ENCODE measurements at places on chromosomes 7 and 10.

- DNase-seq, result no peak
Observed at GRCh38 chr7:1539882-1540775, 9.6 kb downstream of the MAFK start.

GRCh38 chr7:158777793-158778192 is 51.5 kb downstream of the ESYT2 start:
- DNase-seq, result no peak

GRCh38 chr7:152501506-152501905 is 65.7 kb upstream of the KMT2C start:
- no peak for DNase-seq

DNA sequence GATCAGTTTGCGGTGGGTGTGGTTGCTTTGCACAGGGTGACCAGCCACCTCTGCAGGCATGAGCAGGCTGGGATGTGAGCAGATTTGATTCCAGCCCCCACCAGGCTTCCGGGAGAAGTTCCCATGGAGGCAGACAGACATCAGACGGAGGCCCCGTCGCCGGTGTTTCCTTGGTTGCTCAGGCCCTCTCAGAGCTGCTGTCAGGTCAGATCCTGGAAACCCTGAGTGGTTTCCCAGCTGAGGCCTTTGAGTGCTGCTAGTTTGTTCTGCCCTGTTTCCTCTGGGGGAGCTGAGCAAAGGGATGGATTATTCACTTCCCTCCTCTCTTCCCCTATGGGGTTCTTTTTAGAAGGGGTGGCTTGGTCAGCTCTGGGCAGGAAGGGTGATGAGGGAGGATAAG is 62.2 kb downstream of the FAM241B start:
- no peak for DNase-seq

- DNase-seq, result no peak
Observed at GRCh38 chr10:7383442-7383841, 27.4 kb downstream of the SFMBT2 start.

GRCh38 chr10:5895804-5896203 is 5.8 kb downstream of the FBH1 start:
- DNase-seq, result no peak

GRCh38 chr7:111532625-111533024 is 29.7 kb downstream of the IMMP2L start:
- DNase-seq, result peak; percentile 30

DNA sequence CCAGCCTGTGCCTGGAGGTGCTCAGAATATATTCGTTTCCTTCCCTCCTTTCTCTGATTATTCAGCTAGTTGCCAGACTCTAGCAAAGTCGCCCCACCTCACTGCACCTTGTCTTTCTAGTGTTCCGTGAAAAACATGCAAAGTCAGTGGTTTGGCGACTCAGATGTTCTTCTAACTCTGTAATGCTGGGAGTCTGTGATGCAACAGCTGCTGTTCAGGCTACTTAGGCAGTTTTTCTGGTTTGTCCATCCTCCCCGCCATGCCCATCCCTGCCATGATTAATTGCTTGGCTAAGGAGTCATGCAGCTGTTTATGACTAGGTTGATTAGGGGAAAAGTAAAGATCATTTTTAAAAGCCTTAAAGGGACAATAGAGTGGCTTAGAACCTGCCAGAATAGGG is 99.4 kb downstream of the MTPN start:
- DNase-seq, result no peak

DNA sequence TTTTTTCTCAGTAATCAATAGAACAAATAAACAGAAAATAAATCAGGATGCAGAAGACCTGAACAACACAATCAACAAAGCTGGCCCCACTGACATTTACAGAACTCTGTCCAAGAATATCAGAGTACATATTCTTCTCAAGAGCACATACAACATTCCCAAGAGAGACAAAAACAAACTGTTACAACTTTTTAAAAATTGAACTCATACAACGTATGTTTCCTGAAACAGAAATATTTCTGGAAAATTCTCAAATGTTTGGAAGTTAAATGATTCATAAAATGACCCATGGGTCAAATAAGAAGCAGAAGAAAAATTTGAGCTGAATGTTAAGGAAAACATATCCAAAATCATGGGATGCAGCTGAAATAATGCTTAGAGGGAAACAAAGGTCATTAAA is 93.9 kb upstream of the VIPR2 start:
- DNase-seq, result no peak

GRCh38 chr7:141154131-141154732 is 80.4 kb downstream of the TMEM178B start:
- DNase-seq, result no peak

- DNase-seq, result no peak
Observed at GRCh38 chr10:133200621-133201031, 29.4 kb upstream of the UTF1 start.

GRCh38 chr10:71970331-71970730 is 6.1 kb downstream of the CHST3 start:
- no peak for DNase-seq

All from osteoblast (primary cell).